ENCODE measurements at places on chromosomes 12 and 14.

DNA sequence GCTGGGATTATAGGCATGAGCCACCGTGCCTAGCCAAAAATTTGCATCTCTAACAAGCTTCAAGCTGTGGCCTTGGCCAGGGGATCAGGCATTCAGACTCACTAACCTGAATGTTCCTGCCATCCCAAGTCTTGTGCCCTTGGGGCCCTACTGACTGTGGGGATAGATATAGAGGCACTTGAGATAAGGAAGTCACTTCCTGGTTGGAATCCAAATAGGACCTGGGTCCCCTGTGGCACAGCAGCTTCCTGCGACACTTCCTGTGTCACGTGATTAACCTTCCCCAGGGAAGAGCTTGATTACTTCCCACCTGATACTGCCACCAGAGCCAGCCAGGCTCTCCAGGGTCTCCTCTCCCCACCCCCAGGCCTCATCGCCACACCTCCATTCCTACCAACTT lies 128.2 kb downstream of the BCL11B start:
- no peak for DNase-seq

DNA sequence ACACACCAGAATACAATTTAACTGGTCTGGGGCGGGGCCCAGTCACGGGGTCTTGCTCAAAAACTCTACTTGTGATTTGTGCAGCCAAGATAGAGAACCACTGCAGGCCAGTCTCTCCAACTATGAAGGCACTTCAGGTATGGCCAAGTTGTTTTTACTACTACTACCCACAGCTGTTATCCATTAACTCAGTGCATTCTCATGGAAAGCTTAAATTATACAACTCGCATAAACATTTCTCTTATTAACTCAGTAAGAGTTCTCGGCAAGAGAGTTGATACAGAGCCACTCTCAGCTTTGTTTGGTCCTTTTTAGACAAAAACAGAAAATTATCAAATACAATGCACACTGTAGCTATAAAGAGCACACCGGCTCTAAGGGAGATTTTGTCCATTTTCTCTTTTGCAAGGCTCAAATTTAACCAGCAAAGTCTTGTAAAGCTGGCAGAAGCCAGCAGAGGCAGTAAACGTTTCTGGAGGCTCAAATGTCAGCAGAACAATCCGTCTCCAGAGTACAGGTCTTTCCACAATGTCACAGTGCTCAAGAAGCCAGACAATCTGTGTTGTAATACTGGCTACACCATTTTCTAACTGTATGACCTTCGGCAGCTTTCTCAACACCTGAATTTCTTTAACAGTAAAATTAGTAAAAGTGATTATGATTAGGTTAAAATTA lies 85.9 kb downstream of the PTGER2 start:
- DNase-seq = no peak

DNA sequence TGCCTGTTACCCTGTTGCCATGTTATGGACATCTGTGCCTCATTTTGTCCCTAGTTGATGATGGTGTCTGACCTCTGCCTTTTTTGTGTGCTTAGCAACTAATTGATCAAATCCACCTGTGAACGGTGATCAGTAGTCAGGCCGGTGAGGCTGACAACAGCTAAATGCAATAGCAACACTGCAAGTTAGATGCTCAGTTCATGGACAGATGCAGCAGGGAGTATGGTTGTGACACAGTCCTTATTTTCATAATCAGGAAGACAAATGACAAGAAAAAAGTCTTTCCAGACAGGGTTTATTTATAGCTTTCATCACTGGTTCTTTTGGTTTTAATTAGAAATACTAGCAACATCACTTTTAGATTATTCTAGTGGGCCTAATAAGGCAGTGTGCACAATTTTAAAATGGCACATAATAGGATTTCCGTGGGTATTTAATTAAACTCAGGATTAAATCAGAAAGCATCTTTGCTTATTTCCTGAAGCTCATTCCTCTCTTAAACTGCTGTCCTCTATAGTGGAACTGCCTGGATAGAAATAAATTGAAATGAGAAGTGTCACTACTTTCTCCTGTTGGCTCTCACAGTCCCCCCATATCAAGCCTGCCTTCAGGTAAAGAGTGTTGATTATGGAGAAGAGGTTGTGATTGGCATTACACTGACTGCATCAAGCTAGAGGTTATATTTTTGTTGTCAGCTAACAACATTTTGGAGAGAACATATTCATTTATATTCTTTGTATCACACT lies 281.1 kb upstream of the NAV3 start:
- DNase-seq = no peak

DNA sequence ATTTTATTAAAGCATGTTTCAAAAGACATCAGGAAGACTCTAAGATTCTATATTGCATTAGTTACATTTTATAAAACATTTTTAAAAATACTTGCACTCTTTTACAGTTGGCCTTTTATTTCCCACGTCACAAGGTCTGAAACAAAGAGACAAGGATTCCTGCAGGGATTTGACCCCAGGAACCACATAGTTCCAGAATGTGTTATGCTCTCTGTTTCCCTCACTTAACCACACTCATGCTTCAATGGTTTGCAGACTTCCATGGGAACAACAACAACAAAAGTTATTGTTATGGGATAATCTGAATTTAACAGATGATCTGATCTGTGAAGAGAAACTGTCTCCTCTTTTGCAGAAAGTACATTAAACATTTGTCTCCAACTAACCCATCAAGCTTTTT lies 104.3 kb upstream of the PPFIA2 start:
- no peak for DNase-seq

DNA sequence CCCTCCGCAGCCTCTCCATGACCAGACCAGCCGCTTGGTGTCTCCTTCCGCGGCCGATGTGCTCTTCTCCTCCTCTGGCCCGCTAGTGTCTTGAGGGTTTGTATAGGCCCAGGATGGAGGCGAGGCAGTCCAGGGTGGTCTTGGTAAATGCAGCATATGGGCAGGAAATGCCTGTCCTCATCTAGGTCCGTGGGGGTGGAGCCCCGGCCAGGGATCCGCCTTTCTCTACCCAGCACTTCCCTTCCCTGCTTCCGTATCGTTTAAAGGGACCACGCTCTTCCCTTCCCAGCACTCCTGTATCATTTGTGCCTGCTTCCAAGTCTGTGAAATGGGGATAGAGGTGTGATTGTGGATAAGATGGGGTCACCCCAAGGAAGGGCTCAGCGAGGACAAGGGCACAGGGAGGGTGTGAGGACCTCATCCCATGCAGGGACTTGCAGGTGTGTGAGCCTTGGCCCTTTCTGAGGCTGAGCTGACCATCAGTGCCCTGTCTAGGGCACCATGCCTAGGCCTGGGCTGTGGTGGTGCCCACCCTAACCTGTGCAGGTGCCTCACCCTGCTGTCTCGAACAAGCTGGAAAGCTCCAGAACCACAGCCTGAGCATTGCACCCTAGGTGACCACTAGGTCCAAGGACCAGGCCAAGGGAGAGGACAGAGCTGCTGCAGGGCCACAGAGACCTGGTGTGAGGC lies 326.8 kb upstream of the RTL1 start:
- no peak for DNase-seq

- no peak for DNase-seq
These were observed 17.8 kb upstream of the EGLN3 start for GRCh38 chr14:33968722-33969121.

GRCh38 chr14:57962325-57963035 lies 96.6 kb upstream of the SLC35F4 start:
- no peak for DNase-seq

GRCh38 chr12:117854339-117855012 lies 114.3 kb downstream of the KSR2 start:
- DNase-seq = no peak

DNA sequence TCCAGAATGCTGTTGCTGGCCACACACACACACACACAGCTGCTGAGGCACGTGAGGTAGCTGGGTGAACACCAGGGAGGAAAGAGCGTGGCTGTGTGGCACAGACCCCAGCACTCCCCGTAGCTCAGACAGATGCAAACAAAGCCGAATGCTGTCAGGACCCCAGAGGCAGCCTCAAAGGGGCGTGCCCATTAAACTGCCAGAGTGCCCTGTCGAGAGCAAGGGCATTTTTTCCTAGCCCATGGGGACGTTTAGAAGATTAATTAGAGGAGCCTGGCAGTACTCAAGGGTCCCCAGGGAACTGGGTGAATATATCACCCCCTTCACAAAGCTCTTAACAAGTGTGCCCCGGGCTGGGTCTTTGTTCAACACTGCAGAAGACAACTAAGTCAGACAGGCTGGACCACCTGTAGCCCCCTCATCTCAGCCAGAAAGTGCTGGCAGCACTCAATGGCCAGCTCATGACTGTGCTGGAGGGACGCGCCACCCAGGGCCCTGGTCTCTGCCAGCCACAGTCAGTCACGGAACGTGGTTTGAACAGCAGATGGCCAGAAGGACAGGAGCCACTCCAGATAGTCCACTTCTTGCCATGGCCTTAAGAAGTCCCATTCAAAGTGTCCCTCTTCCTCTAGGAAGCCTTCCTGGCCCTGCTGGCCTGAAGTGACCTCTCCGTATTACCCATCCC lies 37.5 kb downstream of the TTC7B start:
- peak; percentile 41 for DNase-seq

GRCh38 chr12:131616043-131616700 lies 94.7 kb upstream of the SFSWAP start:
- DNase-seq = no peak
